ENCODE measurements at places on chromosomes 13 and 19.

- DNase-seq, result no peak
These were observed 44.5 kb downstream of the ACTN4 start for GRCh38 chr19:38691938-38692457.

DNA sequence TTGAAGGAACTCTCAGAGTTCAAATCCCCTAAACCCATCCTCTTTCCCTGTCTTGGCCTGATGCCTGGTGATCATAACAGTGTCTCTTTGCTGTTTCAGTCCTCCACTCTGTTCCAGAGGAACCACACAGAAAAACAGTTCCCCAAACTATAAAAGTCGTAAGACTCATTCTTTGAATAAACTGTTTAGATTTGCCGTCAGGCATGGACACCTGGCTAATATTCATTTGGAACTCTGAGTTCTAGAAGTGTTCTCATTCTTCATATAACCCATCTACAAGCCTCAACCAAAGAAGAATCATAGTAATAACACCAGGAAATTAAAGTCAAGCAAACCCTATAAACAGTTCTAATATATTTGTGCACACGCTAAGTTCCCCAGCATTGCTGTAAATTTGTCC, 37.7 kb upstream of the ABCC4 start:
- DNase-seq, result no peak

DNA sequence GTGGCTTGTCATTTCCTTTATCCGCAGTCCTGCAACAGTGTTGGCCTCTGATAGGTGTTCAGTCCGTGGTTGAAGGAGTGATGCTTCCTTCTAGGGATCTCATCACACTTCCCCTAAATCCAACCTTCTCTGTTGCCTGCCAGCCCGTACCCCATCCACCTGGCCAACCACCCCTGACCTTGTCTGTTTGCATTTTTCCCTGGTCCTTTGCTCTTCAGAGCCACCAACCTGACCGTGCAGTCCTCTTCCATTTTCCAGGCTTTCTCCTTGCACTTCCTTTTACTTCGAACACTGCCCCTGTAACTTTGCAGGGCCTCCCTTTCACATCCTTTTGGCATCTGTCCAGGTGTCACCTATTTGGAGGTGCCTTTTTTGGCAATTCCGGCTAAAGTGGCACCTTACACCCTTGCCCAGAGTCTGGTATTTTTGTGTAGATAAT, 696 bp downstream of the ZNF460 start:
- no peak for DNase-seq

DNA sequence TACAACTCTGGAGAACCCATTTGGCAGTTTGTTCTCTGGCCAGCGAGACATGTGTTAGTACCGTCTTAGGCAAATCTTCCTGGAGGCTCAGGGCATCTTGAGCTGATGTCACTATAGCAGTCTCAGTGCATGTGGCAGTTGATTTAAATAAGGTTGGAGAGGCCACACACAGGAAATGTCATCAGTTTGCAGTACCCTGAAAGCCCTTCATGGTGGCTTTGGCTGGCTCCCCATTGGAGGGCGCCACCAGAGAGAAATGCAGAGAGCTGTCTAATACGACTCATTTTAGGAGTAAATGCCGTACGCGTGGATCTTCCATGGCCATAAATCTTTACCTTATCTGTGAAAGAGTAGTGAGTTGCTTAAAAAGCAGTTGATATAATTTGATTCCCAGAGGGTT, 163.1 kb downstream of the STK24 start:
- no peak for DNase-seq

DNA sequence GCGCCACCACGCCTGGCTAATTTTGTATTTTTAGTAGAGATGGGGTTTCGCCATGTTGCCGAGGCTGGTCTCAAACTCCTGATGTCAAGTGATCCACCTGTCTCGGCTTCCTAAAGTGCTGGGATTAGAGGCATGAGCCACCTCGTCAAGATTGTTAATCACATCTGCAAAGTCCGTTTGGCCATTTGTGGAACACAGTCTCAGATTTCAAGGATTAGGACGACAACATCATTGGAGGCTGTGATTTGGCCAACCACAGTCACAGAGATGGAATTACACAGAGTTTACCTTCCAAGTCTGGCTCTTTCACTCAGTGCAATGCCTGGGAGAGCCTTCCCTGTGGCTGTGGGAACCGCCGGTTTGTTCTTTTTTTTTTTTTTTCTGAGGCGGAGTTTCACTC, 17.8 kb downstream of the SULT2B1 start:
- no peak for DNase-seq
